CD4-positive, alpha-beta memory T cell (primary cell): ENCODE measurements at places on chromosomes 1 and 21. TPM values are rescaled to one million over a fixed set of nuclear protein-coding genes. Genes with fewer than 3 reads are reported as not detected.

DNA sequence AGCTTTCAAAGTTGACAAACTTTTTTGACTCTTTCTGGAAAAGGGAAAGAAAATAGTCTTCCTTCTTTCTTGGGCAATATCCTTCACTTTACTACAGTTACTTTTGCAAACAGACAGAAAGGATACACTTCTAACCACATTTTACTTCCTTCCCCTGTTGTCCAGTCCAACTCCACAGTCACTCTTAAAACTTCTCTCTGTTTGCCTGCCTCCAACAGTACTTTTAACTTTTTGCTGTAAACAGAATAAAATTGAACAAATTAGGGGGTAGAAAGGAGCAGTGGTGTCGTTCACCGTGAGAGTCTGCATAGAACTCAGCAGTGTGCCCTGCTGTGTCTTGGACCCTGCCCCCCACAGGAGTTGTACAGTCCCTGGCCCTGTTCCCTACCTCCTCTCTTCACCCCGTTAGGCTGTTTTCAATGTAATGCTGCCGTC is 160.8 kb upstream of the SGIP1 start:
- no peak for DNase-seq

DNA sequence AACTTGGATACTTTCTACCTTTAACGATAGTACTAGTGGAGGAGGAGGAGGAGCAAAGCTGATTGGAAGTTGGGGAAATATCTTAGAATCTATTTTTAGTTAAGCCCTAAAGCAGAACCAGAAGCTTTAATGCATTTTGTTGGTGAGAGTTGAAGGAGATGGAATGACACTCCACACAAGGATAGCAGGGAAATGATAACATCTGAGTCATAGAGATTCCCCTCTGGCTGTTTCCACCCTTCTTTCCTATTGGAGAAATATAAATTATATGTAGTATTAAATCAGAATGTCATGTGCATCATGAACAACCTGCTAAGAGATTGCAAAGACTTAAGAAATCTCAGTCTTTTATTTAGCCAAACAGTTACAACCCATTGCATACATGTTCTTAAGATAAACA is 1357.7 kb downstream of the NCAM2 start:
- DNase-seq: no peak

DNA sequence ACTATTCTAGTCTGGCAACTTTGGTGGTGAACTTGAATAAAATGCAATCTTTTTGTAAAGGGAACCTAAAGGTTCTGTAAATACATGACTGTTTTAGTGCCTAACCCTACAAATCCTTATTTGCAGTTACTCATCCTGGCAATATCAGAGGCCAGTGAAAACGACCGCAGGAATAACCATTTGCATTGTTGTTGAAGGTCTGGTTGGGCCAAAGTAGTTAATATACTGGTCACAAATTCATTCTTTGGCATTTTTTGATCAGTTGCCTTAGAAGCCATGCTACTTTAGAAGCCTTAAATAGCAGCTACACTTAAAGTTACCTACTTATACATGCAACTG is 93.7 kb downstream of the AHCTF1 start:
- DNase-seq: no peak

- DNase-seq: no peak
These were observed 278.1 kb upstream of the CAMK1G start for GRCh38 chr1:209305221-209305954.

- DNase-seq: no peak
These were observed 4.8 kb downstream of the GNG4 start for GRCh38 chr1:235644693-235645305.

- no peak for DNase-seq
These were observed 32.2 kb upstream of the AKT3 start for GRCh38 chr1:243882276-243882675.

- DNase-seq: no peak
These were observed 16.1 kb downstream of the COL6A1 start for GRCh38 chr21:45997495-45998275.

GRCh38 chr1:235145639-235146038 is 15.4 kb downstream of the RBM34 start:
- no peak for DNase-seq

- DNase-seq: no peak
These were observed 12.5 kb downstream of the CAPN8 start for GRCh38 chr1:223653015-223653414.

- no peak for DNase-seq
These were observed 28.5 kb upstream of the C1orf105 start for GRCh38 chr1:172391976-172392375.

- no peak for DNase-seq
These were observed 213.9 kb downstream of the TOMM20 start for GRCh38 chr1:234914606-234915290.

Gene OR2L3
- 0.17 TPM for total RNA-seq

Gene OR6K3
- not detected for total RNA-seq

Gene CD1E
- not detected for total RNA-seq

Gene ERO1B
- total RNA-seq: 23.0 TPM

Gene A3GALT2
- total RNA-seq: not detected
